ENCODE measurements at places on chromosomes 6 and 20. TPM values are rescaled to one million over a fixed set of nuclear protein-coding genes. Genes with fewer than 3 reads are reported as not detected.

The DNMT3B gene
- 29.1 TPM for total RNA-seq

DNA sequence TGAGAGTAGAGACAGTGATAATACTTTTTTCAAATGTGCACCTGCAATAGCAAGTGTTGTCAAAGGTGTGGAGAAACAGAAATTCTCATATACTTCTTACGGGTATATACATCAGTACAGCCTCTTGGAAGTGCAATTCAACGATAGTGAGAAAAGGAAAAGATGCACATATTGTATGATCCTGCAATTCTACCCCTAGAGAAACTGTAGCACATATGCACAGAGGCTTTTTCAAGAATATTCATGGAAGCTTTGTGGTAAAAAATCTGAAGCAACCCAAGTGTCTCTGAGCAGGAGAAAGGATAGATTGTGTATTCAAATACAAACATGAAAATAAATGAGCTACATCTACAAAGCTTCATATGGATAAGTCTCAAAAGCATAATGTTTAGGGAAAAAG is 94.7 kb upstream of the PREP start:
- no peak for DNase-seq

DNA sequence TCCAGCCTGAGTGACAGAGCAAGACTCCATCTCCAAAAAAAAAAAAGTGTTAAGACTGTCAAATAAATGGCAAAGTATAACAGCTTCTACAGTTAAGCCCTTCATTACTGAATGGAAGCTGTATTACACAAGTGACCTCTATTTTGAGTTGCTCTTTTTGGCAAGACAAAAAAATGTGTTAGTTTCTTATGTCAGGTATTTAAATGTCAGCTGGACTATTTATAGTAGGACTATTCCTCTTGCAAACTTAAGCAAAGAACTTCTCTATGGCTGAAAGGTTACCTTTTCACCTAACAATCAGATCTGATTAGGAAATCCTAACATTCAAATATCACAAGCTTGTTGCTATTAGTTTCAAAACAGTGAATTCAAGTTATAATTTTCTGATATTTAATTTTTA is 12.4 kb downstream of the UBE2V1 start:
- no peak for DNase-seq

GRCh38 chr6:118712969-118713368 is 61.6 kb upstream of the CEP85L start:
- no peak for DNase-seq

DNA sequence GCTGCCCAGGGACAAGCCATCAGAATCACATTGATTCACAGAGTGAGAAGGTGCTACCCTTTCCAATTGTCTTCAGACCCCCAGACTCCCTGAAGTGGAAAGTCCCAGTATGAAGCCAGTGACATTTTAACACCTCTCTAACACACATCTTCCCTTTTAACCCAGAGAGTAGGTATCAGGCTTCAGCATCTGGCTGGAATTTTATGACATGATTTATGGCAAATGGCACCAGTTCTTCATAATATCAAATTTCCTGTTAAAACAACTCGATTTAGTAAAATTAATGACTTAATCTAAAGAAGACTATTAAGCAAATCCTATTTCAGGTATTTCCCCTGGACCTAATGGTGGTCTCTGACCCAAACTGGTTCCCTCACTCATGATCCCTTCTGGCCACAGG is 25.0 kb downstream of the KCNB1 start:
- no peak for DNase-seq

The KIAA0408 gene
- not detected for total RNA-seq

DNA sequence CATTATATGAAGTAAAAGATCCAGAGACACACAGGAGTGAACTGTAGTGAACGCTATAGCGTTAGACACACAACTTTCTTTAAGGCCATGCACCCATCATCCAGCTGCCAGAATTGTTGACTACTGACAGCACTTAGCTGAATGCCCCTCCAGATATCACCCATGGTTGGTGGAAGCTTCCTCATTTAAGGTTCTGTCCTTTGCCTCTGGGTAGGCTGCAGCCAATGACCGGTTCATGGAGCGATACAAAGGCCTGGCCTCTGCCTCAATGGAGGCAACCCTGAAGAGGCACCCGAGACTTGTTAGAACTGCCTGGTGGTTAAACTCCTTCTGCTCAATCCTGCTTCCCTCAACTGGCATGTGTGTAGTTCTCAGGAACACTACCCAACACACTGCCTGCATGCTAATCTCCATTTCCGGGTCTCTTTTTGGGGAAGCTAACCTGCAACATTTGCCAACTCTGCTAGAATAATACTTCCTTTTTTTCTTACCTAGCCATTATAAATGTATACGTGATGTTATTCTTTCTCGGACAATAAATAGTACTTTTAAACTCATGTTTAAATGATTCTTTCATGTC is 49.8 kb upstream of the THEMIS start:
- DNase-seq: no peak

DNA sequence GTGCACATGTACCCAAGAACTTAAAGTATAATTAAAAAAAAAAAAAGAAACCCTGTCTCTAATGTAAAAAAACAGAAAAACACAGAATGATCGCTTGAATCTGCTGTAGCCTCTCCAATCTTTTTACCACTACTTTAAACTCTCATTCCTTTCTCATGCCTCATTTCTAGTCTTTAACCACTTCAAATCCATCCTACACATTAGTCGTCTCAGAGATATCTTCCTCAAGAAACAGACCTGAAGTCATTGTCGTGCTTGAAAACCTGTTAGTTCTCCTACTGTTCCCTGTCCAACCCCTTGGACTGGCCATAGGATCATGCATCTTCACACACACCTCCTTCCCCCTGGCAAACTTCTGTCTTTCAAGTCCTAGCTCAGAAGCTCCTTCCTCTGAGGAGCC is 112.1 kb upstream of the BCLAF1 start:
- no peak for DNase-seq

- peak; percentile 58 for DNase-seq
These were observed 127.5 kb downstream of the PKHD1 start for GRCh38 chr6:51959744-51960383.

DNA sequence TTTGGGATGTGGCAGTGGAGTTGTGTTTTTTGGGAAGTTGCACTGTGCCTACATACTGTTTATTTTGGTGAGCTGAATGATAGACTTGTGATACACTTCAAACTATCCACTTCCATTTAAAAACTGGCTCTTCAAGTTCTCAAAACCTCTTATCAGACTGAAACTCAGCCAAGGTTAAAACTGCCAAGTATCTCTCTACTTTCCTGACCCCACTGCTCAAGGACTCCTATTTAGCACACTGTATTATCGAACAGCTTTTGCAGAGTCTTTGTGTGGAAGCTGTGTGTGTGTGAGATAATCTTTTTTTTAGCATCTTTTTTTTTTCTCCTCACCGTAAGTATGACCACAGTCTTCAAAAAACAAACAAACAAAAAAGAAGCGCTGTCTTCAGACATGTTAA is 21.1 kb downstream of the STX11 start:
- DNase-seq: no peak

The CST5 gene
- total RNA-seq: not detected

- peak; percentile 98 for DNase-seq
These were observed 351.0 kb downstream of the BCKDHB start for GRCh38 chr6:80457439-80457933.

The MYBL2 gene
- 36.1 TPM for total RNA-seq

GRCh38 chr20:396252-396618 is 11.9 kb upstream of the RBCK1 start:
- DNase-seq: no peak

The HTR1B gene
- not detected for total RNA-seq

The TEAD3 gene
- 19.4 TPM for total RNA-seq

The CLIC5 gene
- total RNA-seq: not detected

The ANKEF1 gene
- total RNA-seq: 1.4 TPM

The CABLES2 gene
- total RNA-seq: 4.2 TPM

- no peak for DNase-seq
These were observed 50.2 kb downstream of the COL12A1 start for GRCh38 chr6:75155631-75156030.

GRCh38 chr6:138803861-138804260 is 8.0 kb downstream of the ECT2L start:
- DNase-seq: no peak

The LRRN4 gene
- total RNA-seq: not detected

The CDC5L gene
- 32.5 TPM for total RNA-seq

DNA sequence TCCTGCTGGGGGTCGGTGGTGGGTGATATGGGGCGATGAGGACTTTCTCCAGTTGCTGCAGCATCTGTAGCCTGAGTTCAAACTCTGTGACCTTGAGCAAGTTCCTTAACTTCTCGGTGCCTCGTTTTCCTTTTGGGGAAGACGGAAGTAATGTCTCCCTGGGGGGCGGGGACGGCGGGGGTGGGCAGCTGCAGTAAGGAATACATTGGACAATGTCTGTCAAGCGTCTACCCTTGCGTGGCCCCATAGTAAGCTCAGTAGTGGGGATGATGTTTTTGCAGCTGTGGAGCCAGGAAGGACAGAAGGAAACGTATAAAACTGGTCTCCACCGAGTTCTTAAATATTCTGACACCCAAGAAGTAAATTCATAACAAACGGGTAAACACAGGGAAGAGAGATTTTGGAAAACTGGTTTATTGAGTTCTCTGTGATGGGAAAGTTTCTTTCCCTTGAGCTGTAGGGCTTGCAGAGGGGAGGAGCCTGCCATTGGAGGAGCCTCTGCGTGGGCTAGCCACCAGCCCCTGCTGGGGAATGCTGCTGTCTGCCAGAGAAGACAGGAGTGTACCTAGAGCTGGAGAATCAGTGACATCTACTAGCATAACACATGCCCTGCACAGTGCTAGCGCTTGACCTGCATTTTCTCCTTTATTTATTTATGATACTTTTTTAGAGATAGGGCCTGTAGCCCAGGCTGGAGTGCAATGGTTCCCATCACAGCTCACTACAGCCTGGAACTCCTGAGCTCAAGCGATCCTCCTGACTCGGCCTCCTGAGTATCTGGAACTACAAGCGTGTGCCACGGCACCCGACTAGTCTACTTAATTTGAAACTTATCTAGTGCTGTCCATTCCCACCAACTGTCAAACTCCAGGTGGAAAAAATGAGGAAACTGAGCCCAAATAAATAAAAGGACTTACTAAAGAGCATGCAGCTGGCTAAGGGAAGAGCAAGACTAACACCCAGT is 1.2 kb upstream of the ACSS1 start:
- peak; percentile 75 for DNase-seq

DNA sequence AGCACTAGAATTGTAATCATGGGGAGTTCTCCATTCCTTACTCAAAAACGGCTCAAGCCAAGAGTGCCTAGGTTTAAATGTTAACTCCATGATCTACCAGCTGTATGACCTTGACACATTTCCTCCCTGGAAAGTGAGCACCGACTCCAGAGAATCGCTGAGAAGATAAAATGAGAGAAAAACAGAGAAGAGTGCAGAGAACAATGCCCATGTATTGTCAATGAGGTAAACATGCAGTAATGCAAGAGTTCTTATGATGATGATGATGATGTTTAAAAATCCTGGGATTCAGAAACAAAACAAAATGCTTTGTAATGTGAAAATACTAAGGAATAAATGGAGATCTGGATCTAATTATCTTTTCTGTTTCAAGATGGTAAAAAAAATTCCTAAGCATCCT is 64.8 kb upstream of the BEND6 start:
- no peak for DNase-seq

DNA sequence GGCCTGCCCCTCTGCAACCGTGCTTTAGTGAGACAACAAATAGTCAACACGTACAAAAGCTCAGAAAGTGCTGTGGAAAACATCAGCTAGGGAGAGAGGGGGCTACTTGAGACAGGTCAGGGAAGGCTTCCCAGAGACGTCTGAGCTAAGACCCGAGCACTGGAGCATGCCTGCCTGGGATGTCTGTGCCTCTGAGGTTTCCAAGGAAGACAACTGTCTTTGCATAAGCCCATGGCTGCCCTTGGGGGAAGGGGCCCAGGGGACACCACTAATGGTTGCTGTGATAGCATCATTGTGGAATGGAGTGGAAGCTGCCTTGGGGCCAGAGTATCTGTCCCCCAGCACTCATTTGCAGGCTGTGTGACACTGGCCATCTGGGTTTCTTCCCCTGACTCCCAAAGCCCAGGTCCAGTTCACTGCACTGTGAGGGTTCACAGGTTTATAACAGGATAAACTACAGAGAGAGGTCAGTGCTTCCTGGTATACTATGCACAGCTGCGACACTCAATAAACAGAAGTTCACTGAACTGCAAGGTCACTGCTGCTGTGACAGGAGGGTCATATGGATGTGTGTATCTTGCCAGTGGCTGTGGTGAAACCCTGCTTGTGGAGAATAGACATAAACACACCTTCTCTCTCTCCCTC is 1.5 kb upstream of the ARFGEF2 start:
- no peak for DNase-seq

GRCh38 chr20:57663241-57663640 is 43.0 kb upstream of the ZBP1 start:
- no peak for DNase-seq

DNA sequence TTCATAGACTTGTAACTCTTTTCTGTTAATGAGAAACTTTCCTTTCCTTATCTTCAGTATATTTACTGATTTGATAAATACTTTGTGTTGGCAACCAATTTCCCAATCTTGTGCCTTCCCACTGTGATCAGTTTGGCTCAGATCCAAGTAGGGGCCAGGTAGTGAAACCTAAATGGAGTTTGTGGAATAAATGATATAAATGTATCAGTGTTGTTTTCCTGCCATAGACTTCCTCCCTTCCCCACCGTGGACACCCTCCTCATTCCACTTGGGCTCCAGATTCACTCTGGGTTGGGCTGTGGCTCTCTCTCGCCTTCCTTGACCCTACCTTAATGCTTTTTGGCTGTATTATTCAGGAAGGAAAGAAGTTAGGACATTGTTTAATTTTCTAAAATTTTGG is 1.3 kb downstream of the ZKSCAN3 start:
- DNase-seq: no peak

- DNase-seq: no peak
These were observed 336.3 kb upstream of the PTCHD4 start for GRCh38 chr6:48447251-48447650.

DNA sequence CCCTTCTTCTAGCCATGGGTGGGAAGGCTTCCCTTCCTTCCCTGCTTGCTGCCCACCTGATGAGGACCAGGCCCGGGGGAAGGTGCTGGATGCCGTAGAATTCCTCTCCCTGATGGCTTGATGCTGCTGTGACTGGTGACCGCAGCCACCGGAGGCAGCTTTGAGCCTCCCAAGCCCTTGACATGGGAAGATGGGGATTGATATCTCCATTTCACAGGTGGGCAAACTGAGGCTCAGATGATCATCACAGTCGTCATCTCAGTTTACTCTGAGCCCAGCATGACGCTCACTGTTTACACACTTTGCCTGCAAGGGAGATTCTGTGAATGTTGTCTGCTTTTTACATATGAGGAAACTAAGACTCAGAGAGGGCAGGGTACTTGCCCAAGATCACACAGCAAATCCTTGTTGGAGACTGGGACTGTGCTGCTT is 43.9 kb downstream of the SRC start:
- DNase-seq: no peak

GRCh38 chr6:99324996-99325395 is 24.5 kb downstream of the FAXC start:
- no peak for DNase-seq

DNA sequence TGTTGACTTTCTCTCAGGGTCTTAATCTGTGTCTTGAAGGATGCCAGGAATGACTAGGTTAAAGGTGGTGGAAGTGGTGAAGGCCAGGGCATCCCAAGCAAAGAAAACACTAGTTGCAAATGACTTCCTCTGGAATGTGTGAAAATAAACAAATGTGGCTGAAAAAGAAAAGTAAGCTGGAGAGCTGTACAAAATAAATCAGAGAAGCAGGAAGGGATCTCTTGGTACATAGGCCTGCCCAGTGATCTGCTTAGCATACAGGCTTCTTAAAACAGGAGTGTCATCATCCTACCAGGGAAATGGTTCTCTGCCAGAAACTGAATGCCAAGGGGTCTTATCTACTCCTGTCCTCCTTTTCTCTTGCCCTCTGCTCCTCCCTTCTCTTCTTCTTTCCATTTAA is 1616.0 kb downstream of the KHDRBS2 start:
- no peak for DNase-seq

Data from G401 (cell line).